CD4-positive, alpha-beta memory T cell (primary cell): ENCODE measurements at places on chromosomes 2 and 18. TPM values are rescaled to one million over a fixed set of nuclear protein-coding genes. Genes with fewer than 3 reads are reported as not detected.

The ERBB4 gene
- not detected for polyA plus RNA-seq

- no peak for DNase-seq
These were observed 21.0 kb upstream of the LOXHD1 start for GRCh38 chr18:46678041-46678440.

GRCh38 chr2:71804281-71804751 is 343.3 kb downstream of the CYP26B1 start:
- DNase-seq, result no peak

DNA sequence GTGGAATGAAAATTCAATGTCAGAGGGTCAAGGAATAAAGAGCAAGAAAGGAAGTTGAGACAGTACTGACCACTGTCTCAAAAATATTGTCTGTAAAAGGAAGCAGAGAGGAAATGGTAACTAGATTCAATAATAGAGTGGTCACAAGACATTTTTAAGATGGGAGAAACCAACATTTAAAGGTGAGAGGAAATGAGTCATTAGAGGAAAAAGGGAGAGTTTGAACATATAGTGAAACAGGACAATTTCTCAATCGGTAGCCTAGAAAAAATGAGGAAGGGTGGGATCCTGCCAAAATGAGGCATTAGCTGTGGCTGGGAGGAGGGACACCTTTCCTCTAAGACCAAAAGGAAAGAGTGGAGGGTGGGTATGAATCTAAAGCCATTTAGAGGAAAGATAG is 288.5 kb downstream of the SP3 start:
- DNase-seq, result no peak

DNA sequence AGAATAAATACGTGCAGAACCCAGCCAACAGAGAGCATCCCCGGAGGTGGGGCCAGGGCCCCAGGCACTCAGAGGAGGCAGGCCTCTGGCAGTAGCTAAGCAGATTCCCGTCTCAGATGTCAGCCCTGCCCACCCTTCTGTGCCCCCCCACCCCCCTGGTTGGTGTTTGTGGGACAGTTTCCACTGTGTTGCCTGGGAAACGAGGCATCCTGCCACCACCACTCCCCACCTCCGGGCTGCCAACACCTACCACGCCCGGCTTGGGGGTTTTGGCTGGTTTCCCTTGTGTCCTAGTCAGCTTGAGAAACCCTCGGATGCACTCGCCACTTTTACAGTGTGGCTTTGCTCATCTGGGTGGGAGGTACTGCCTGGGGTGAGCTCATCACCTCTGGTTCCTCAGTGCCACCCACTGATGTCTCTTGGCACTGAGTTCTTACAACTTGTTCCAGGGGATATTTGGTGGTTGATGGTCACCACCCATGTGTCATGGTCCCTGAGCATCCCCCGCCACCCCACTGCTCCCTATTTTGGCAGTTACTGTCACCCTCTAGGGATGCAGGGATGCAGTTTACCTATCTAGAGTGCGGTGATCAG is 72.4 kb upstream of the YWHAQ start:
- DNase-seq, result peak; percentile 94

GRCh38 chr18:26052505-26052904 is 37.9 kb downstream of the SS18 start:
- no peak for DNase-seq

GRCh38 chr2:164617466-164617865 is 3.8 kb downstream of the GRB14 start:
- DNase-seq, result no peak
